ENCODE measurements at places on chromosomes 6 and 20.
A peak's percentile ranks its signal among the peaks of the same experiment; 100 is the strongest.

- no peak for DNase-seq
These were observed 499.6 kb upstream of the SULF2 start for GRCh38 chr20:48284837-48285236.

- DNase-seq = no peak
These were observed 29.2 kb upstream of the HTR1B start for GRCh38 chr6:77492530-77492929.

- no peak for DNase-seq
These were observed 9.9 kb downstream of the SDCBP2 start for GRCh38 chr20:1319051-1319450.

- DNase-seq = no peak
These were observed 23.1 kb downstream of the AAR2 start for GRCh38 chr20:36259177-36260061.

GRCh38 chr20:54995011-54995410 is 519.6 kb downstream of the DOK5 start:
- DNase-seq = no peak

GRCh38 chr20:62738025-62738881 is 29.6 kb downstream of the NTSR1 start:
- DNase-seq = no peak

GRCh38 chr6:125307964-125308615 is 6.3 kb upstream of the HDDC2 start:
- DNase-seq = no peak

DNA sequence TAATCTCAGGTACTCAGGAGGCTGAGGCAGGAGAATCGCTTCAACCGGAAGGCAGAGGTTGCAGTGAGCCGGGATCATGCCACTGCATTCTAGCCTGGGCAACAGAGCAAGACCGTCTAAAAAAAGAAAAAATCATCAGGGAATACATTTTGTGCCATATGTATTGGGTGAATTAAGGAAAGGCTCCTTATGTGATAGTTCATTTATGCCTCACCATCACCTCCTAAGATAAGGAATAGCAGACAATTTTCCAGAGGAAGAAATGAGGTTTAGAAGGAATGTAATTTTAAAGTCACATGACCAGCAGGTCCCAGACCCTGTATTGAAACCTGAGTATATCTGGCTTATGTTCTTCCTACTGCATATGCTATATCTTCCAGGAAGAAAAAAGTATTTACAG is 93.9 kb upstream of the FOXC1 start:
- no peak for DNase-seq

DNA sequence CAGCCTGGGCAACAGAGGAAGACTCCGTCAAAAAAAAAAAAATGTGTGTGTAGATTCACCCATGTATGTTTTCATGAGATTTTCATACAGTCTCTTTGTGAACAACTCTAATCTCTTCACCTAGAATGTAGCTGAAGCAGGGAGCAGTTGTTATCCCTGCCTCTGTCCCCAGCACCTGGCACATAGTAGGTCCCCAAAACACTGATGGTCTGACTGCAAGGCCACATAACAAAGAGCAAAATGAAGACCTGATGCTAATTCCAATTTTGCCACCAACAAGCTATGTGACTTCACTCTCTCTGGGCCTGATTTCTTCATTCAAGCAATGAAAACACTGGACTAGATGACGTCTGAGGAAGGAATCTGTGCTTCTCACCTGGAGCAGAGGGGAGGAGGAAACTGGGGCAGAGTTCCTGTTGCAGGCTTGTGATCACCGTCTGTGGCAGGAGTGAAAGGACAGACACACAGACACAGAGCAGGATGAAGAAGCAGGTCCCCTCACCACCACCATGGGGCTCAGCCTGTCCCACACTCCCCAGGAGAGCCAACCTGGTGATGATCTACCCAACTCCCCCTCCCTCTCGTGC is 4.6 kb downstream of the SLC44A4 start:
- DNase-seq = no peak

DNA sequence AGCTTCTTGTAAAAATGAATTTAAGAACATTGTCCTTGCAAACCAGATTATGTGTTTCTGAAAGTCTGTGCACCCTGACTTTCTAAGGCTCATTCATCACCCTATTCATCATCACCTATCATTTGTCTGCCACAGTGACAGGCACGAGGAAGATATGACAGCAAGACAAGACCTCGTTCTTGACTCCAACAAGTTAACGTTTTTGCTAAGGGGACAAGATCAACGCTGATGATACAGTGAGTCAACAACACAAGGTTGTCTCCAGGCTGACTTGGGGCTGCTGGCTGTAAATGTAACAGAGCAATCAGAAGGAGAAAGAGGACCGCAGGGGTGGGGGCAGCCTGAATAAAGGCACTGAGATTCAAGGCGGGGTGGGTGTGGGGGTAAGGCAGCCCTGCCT is 94.2 kb downstream of the FOXC1 start:
- no peak for DNase-seq

GRCh38 chr6:148981515-148981914 is 234.7 kb downstream of the UST start:
- DNase-seq = no peak

DNA sequence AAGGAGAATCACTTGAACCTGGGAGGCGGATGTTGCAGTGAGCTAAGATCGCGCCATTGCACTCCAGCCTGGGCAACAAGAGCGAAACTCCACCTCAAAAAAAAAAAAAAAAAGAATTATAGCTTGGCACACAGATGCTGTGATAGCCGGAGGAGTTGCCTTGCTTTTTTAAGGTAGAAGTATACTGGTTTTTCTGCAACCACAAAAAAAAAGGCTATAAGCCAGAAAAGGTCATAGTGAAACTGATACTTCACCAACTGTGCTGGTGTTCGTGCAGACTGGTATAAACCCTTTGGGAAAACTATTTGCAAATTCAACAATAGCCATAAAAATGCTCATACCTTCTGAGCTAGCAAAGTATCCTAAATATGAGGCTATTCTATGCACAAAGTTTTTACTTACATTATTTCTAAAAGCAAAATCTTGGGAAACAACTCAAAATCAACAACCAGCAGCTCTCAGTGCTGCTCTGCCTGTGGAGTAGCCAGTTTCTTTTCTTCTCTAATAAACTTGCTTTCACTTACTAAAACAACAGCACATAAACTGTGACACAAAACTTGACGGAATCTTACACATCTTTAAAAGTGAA is 44.0 kb downstream of the B4GALT5 start:
- no peak for DNase-seq

DNA sequence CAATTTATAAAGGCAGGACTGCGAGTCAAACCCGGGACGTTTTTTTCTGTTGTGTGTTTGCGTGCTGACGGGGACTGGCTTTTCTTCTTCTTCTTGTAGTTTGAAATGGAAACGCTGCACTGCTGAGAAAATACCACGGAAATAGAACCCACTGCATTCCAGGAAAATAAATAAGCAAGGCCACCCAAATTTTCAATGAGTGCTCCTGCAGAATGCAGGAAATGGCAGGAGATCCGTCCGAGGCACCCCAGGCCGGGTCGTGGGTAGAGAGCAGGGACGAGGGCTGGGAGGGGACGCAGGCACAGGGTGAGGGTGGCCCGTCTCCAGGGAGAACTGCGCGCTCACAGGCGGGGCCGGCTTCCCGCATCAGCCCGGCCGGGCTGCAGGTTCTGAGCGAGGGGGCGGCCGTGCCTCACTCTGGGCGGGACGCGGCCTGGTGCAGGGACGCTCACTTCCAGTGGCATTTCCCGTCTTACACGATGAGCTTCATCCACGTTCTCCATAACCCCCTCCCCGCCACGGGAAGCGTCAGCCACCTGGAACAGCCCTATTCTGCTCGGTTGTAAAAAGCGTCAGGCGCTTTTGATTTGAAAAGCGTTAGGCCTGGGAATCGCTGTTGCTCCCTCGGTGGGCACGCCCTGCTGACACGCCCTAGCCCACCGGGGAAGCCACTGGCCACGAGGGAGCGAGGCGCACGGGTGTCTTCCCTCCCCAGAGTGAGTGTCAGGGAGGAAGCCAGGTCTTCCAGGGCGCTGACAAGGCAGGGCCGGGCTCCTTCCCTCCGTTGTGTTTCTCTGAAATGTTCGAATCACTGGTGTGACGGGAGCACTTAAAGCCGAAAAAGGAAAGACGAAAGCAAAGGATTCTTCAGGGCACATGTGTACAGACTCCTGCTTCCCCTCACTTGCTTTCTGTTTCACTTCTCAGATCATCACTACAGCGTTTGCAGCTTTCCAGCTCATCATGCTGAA is 17.9 kb upstream of the EXOC2 start:
- DNase-seq = peak; percentile 60

GRCh38 chr20:19008497-19008896 is 194.9 kb downstream of the SCP2D1 start:
- DNase-seq = no peak

DNA sequence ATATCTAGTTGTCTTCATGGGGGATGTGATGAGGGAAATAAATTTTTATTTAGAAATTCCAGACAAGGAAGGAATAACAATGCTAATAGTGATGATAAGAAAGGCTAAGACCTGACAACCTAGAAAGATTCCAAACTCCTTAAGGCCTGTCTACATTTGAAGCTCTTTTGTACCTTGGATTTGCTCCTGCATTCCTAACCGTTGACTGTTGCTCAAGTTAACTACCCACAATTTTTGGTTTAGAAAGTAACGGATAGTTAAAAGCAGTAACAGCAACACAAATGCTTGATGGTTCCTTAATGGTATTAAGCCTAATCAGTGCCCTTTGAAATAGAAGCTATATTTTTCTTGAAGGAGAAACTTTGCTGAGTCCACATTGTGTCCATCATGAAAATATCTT is 52.9 kb downstream of the TRMT11 start:
- no peak for DNase-seq

DNA sequence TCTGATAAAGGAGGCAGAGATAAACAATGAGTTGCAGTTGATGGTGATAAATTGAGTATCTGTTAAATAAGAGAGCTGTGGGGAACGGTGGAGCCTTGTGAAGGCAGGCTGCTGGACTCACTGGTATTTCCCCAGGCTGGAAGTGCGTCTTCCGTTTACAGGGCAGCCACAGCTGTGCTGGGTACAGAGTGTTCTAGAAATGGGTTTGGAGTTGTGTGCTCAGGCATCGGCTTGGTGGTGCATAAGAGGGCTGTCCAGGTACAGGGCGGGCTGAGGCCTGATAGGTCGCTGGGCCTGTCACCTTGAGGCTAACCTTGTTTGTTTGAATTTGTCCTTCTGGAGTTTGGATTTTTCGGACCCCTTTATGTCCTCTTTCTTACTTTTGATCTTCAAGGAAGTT is 39.3 kb downstream of the ARID1B start:
- no peak for DNase-seq

DNA sequence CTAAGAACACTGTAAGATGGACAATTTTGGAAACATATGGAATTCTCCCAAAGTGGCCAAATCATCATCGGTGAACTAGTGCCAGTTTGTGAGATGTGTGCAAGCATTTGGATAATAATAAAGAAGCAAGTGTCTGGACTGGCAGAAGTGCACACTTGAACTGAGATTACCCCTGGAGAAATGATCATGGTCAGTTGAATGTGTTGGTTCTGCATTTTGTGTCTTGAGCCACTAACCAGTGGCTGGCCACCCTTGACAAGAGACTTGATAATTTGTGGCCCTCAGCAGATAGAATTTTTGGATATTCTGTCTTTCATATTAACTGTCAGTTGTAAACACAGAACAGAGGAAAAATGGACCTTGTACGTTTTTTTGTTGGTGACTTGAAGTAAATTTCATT is 37.4 kb downstream of the CITED2 start:
- DNase-seq = no peak

DNA sequence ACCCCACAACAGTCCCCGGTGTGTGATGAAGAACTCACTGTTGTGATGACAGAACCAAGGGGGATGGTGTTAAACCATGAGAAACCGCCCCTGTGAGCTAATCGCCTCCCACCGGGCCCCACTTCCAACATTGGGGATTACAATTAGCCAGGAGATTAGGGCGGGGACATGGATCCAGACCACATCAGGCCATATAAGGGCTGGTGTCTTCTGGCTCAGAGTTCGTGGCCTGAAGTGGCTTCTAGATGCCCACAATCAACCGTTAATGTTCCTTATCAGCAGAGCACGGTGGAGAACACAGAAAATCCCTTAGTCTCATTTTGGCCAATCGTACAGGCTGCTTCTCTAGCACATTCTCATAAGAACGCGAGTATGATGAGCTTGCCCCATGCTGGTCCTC is 10.9 kb upstream of the MAS1 start:
- no peak for DNase-seq

DNA sequence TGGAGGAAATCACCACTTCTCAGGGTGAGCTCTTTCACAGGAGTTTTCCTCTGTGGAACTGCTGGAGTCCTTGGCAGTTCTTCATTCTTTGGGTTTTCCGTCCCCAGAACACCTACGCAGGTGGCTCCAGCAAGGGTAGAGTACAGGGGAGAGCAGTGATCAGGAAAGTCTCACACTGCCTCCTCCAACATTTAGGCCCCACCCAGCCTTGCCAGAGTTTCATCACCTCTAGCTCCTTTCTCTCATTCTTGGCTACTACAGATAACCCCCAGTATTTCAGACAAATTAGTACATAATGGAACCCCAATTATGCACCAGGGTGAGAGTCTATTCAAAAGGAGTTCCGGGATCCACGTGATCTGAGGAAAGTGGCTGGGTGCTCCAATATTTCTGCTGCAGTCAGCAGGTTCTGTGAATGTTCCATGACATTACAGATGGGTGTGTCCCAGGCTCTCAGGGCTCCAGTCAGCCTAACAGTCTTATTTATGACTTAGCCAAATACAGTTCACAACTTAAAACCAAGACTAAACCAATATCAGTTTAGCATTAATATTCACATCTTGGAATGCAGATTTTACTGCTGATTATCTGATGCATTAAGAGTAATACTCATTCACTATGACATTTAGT is 44.6 kb downstream of the GPR63 start:
- no peak for DNase-seq

DNA sequence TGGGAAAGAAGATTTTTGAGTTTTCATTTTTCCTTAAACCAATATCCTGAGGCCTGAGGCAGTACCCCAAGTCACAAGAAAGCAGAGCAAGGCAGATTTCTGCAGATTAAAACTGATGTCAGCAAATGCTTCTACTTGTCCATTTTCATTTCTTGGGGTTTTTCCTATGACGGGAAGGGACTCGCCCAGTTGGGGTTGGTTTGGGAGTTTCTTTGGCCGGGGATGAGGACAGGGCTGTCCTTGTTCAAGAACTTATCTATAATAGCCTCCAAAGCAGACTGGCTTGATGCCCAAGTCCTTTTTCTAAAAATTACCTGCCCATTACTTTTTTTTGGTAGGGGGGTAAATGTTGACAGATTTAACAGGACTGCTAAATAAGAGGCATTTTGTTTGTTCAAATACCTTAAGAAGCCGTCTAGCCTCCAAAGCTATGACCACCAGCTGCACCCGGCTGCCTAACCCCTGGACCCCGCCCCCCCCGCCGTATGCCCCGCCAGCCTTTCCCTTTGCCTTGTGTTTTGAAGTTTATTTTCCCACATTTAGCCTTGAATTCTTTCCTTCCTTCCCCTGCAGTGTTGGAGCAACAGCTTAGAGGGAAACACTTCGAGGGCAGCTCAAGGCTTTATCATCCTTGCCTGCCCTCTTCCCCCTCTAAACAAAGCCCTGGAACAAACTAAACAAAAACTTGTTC is 2.5 kb downstream of the KCNK5 start:
- DNase-seq = no peak
